ENCODE measurements at places on chromosomes 7 and 10.

DNA sequence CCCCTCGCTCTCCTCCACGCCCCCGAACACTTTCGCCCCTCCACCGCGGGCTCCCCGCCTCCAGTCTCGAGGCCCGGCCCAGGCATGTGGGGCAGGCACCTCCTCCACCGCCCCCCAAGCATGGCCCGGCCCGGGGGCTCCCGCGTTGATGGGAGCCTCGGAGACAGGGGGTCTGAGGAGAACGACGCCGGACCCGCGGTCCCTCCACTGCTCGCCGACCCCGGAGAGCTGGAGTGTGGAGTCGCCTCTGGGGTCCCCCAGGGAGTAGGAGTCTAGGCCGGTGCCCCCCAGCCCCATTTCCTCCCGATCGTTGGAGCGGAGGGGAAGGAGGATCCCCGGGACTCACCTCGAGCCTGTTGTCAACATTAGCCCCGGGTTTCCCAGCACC, 206 bp downstream of the UPF2 start:
- DNase-seq, result no peak

DNA sequence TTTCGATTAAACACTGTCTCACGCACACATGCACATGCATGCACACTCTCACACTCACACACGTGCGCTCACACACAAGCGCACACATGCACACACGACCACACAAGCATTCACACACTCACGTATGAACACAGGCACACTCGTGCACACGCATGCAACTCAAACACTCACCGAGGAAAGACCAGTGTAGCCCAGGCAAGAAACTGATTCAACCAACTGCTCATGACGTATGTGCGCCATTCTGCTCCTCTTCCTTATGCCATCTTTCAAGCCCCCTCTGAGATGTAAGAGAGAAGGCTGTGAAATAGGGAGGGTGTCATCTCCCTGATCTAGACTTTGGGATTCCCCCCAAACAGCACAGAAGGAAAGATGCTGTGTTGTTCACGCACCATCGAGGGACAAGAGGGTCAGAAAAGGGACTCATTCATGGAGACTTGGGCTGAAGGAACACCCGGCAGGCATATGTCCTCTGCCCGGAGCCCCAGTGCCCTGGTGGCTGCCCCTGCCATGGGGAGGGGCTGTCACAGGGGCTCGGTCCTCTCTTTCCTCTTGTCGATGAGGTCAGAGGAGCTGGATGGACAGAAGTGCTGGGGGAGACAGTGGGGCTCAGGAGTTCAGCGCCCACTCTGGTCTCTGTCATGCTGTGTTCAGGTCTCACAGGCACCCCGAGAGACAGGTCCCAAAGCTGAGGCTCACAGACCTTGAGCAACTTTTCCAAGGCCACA, 130.1 kb upstream of the SHH start:
- no peak for DNase-seq

GRCh38 chr7:28784171-28784902, 173.8 kb downstream of the TRIL start:
- DNase-seq, result no peak

DNA sequence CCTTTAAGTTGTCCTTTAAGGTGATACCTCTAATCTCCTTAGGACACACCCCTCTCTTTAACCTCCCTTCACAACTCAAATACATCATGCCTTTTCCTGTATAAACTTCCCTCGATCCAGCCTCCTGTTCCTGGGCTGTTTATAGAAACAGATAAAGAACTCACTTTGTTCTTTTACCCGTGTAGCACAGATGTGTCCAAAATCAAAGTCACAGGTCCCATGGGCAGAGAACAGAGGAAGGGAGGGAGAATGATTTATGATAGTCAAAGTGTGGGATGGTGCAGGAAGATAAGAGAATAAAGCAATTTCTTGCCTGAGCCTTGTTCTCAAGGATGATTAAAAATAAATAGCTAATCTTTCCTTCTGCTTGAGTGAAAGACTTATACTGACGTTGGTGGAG, 50.3 kb upstream of the CABCOCO1 start:
- DNase-seq, result no peak

GRCh38 chr7:19914866-19915265, 141.4 kb upstream of the TMEM196 start:
- no peak for DNase-seq

- no peak for DNase-seq
These were observed 455.7 kb upstream of the GALNT17 start for GRCh38 chr7:70676243-70676642.

DNA sequence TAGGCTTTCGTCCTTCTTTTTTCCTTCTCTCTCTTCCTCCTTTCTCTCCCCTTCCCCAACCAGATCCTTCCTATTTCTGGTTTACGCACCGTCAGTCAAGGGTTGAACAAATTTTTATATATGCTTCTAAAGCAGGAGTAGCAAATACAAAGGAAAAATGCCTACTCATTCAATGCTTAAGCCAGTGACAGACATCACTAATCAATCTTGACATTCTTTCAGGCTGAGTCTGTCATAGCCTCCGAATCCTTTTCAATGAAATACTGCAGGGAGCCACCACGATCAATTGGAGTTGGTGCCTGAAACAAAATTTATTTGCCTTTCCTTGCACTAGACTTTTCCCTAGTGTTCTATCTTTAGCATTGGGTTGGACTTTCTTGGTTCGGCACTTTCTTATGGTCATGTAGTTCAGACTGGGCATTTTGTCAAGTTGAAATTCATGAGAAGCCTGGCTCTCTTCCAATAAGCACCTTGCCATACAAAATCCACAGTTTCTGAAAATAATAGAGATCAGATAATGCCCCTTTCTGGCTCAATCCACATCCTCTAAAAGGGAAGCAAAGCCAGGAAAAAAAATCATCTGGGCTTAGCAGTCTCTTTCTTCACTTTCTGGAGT, 239.5 kb upstream of the PLXNA4 start:
- no peak for DNase-seq

DNA sequence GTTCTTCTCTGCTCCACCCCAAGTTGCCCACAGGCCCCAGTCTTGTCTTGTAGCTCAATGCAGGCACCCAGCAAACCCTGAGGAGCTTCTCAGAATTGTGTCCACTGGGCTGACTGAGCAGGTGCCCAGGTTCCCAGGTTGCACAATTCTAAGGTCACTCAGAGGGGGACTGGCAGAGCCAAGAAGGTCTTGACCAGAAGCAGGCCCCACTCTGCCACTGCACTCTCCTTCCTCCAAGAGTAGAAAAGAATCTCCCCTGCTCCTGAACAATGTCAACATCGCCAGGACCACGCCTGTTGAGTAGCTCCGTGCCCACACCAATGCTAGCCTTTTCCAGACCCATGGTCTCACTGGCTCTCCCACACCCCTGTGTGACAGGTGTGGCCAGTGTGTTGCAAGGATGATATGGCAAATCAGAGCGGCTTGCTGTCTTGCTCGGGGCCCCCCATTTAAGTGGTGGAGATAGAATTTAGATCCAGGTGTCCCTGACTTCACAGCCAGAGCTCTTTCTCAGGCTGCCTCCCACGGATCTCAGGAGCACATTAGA, 577 bp downstream of the LRRC18 start:
- no peak for DNase-seq

DNA sequence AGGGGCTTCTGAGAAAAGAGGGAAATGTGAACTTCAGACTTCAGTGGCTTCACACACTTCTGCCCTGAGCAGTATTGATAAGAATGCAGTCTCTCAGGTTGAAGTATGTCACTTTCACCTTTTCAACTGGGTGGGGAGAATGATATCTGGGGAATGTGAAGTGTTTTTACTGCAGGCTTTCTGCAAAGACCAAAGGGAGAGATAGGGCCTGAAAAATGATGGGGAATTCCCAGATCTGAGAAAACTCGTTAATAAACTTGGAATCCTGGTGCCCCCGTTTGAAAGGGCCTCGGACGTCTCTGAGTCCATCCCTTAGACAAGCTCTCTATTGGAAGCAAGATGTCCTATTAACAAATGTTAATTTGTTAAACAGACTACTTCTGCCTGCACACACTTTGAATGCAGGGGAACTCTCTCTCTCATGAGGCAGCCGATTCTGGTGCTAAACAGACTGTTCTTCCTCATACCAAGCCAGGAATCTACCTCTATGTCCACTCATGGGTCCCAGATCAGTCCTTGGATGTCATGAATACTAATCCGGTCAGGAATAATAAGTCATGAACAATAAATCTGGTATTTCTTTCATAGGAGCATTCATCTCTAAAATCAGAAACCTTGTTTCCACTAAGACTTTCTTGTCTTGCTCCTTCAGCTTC, 193.6 kb downstream of the JCAD start:
- DNase-seq, result no peak

DNA sequence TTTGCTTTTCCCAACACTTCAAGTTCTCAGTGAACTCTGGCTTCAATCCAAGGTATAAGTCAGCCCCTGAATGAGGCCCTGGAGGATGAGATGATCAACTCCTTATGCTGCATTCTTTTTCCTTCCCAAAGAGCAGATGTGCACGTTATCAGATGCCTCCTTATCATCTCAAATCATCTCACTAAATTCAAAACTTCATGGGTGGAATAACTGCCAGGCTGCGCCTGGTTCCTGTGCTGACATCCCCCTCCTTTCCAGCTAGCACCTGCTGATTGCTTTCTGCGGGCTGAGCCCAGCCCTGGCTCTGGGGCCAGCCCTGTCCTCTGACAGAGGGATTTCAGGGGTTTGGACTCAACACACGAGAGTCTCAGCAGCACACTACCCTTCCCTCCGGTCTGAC, 44.9 kb downstream of the TLL2 start:
- no peak for DNase-seq

DNA sequence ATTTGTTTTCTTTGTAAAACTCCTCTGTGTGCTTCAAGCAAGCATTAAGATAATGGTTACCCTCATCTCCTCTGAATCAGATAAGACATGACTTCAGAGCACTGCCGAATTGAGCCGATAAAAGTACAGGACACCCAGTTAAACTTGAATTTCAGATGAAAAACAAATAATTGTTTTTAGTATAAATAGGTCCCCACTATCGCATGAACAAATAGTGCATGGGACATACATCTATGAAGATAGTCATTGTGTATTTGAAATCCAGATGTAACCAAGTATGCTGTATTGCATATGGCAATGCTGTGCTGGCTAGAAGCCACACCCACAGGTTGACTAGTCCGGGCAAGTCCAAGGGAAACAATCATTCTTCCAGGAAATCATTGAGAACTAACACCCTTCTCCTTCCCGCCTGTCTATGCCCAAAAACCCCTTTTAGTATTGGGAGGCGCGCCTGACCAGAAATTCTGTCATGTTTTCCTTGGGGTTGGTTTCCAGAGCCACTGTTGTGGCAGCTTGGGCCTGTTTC, 12.6 kb upstream of the FGFR2 start:
- no peak for DNase-seq

DNA sequence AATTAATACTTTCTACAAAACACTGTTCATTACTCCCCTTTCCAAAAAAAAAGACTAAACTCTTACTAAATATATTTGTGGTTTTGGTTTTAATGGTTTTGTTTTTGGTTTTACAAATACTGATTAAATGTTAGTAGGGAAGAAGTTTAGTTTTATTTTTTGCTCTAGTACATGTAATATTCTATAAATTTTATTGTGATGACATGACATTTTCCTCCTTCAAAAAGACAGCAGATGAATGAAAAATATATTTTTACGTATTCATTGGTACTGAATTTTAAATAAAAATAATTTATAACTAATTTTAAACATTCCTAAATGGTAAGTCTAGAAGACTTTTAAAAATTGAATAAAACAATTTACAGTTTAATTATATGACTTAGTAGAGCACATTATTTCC, 512.9 kb downstream of the GFRA1 start:
- DNase-seq, result no peak

DNA sequence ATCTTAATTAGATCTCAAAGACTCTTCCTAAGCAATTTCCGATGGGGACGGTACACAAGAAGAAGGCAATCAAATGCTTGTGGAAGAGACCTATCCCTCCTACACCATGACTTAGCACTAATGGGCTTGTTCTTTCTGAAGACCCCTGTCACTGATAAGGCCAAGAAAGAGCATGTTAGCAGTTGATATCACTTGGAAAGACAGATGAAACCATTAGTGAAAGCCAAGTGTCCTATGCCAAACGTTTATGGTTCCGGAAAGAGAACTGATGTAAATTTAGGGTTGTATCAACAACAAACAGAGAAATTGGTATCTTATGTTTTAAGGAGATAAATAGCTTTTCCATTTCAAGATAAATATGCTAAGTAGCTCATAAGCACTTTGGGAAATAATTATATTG, 6.5 kb downstream of the UROS start:
- DNase-seq, result no peak

- no peak for DNase-seq
These were observed 5.3 kb upstream of the CLIP2 start for GRCh38 chr7:74283858-74284447.

DNA sequence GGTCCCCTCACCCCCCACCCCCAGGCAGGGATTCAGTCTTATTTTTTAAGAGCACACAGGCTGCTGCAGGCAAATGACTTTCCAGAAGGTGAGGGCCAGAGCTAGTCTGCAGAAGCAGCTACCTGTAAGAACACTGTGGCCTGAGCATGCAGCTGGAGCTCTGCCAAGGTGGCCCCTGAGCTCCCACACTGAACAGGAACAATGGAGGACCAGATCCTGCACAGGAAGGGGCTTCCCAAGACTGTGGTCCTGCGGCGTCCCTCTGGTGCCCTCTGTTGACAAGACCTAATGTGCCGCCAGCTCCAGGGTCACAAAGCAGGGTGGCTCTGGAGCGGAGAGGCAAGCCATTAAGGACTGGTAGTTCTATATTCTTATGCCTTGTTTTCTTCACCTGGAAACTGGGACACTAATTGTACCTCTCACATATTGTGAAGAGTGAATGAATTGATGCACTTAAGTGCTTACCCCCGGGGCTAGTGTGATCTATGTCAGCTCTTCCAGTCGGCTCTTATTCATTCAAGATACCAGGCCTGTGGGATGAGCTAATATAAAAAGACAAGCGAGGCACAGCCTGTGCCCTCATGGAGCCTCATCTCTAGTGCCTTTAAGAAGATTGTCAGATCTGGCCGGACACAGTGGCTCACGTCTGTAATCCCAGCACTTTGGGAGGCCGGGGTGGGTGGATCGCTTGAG, 8.0 kb upstream of the BEND7 start:
- no peak for DNase-seq
